T-cell (primary cell): ENCODE measurements at places on chromosomes 3 and 15. TPM values are rescaled to one million over a fixed set of nuclear protein-coding genes. Genes with fewer than 3 reads are reported as not detected.

DNA sequence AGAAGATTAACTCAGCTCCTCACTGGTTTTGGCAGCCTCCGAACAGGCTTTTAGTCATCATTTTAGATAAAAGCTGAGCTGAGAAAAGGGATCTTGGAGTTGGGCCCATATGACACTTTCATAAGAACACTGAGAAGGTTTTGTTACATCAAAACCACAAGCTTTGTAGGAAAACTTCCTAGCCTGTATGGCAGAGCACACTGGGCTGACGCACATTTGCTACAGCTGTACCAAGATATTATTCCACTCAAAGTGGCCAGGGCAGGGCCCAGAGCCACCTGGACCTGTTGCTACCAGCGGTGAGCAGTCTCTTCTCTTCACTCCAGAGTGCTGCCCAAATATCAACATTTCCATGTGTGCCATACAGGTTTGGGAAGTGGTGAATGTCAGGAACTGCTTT, 160.5 kb upstream of the CCDC54 start:
- H3K27me3 ChIP-seq: no peaks in the 10 kb centered on the region
- no peaks in the 10 kb centered on the region for H3K4me1 ChIP-seq
- no peaks in the 10 kb centered on the region for H3K36me3 ChIP-seq
- H3K27ac ChIP-seq: no peak overlapping the region
- no peak overlapping the region for H3K4me3 ChIP-seq
- DNase-seq: no peak

The RTF1 gene
- 45.9 TPM for total RNA-seq

The ARGFX gene
- total RNA-seq: not detected

DNA sequence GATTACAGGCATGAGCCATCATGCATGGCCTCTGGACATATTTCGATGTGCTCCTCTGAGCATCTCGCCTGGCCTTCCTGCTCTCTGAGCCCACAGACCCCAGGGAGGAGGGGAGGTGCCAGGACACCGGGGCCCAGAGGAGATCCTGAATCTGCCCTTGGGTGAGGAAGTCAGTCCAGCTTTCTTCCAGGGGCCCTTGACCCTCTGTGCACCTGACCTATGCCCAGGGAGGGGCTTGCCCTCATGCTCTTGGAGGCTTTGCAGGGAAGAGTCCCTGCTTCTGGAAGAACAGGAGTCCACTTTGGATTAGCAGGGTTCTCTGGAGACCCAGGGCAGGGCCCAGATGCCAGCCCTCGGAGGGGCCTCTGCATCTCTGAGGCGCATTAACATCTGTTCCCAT, 1.4 kb downstream of the ACSBG1 start:
- H3K4me3 ChIP-seq: no peak overlapping the region

The POMGNT2 gene
- total RNA-seq: 5.8 TPM

DNA sequence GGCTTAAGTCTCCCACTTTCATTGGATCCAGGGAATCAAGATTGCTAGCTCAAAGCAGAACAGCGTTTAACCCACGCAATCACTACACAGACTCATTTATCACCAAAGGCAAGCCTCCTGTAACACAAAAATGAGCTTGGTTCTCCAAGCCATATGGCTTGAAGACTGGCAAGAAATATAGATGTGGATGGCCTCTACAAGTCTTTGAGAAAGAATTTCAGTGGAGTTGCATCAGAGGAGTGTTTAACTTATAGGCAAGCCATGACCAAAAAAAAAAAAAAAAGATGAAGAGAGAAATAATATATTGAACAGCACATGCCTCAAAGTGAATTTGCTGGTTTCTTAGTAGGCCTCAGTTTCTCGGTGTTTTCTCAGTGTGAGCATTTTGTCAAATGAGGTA, 27.3 kb downstream of the PDZRN3 start:
- no peak overlapping the region for H3K4me3 ChIP-seq
- no peaks in the 10 kb centered on the region for H3K36me3 ChIP-seq
- no peaks in the 10 kb centered on the region for H3K4me1 ChIP-seq

The CKMT1A gene
- total RNA-seq: not detected

DNA sequence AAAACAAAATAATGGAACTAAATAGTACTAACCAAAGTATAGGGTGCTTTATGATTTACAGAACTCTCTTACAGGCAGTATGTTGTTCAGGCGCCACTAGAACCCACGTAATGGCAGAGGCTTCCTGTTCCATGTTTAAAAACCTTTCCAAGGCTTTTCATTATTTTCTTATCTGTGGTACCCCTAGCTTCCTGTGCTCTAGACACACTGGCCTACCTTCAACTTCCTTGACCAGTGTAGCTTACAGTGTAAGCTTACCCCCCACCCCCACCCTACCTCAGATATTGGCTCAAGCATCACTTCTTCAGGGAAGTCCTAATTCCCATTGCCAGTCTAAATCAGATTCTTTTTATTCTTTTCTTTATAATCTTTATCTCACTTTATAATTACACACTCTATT, 2.9 kb downstream of the NR2C2 start:
- H3K27ac ChIP-seq: no peak overlapping the region
- no peaks in the 10 kb centered on the region for H3K27me3 ChIP-seq
- no peak overlapping the region for H3K4me3 ChIP-seq

The CCRL2 gene
- total RNA-seq: 2.0 TPM

- no peak for DNase-seq
- no peak overlapping the region for H3K27ac ChIP-seq
- no peak overlapping the region for H3K4me3 ChIP-seq
- H3K4me1 ChIP-seq: no peaks in the 10 kb centered on the region
- H3K36me3 ChIP-seq: no peaks in the 10 kb centered on the region
- no peaks in the 10 kb centered on the region for H3K27me3 ChIP-seq
Measured at GRCh38 chr15:98873441-98874218, 134.0 kb downstream of the PGPEP1L start.

GRCh38 chr3:170909129-170909903, 879 bp upstream of the EIF5A2 start:
- peak overlapping the region; percentile 32 for H3K4me3 ChIP-seq
- H3K27me3 ChIP-seq: no peaks in the 10 kb centered on the region
- H3K4me1 ChIP-seq: peaks cover 13% of the 10 kb centered on the region
- no peak for DNase-seq
- H3K36me3 ChIP-seq: no peaks in the 10 kb centered on the region
- peak overlapping the region; percentile 58 for H3K27ac ChIP-seq

The DMXL2 gene
- total RNA-seq: 4.6 TPM

DNA sequence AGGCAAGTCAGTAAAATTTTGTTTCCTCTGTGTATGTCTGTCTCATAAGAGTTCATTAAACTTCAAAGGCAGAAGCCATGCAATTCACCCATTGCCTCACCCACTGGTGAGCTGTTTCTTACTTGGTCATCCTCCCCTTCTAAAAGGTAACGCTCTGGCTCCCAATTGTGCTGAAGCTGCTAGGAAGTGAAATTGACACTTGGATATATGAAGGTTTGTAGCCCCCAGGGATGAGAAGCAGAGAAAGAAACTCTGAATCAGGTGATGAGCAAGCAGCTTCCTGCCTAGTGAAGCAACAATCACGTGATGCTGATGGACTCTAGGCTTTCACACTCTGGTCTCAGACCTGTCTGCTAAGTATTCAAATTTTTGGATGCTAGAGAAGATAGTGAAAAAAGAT, 70.7 kb downstream of the CD200R1L start:
- no peak overlapping the region for H3K4me3 ChIP-seq
- no peaks in the 10 kb centered on the region for H3K36me3 ChIP-seq
- H3K27me3 ChIP-seq: no peaks in the 10 kb centered on the region
- no peak overlapping the region for H3K27ac ChIP-seq
- no peak for DNase-seq

DNA sequence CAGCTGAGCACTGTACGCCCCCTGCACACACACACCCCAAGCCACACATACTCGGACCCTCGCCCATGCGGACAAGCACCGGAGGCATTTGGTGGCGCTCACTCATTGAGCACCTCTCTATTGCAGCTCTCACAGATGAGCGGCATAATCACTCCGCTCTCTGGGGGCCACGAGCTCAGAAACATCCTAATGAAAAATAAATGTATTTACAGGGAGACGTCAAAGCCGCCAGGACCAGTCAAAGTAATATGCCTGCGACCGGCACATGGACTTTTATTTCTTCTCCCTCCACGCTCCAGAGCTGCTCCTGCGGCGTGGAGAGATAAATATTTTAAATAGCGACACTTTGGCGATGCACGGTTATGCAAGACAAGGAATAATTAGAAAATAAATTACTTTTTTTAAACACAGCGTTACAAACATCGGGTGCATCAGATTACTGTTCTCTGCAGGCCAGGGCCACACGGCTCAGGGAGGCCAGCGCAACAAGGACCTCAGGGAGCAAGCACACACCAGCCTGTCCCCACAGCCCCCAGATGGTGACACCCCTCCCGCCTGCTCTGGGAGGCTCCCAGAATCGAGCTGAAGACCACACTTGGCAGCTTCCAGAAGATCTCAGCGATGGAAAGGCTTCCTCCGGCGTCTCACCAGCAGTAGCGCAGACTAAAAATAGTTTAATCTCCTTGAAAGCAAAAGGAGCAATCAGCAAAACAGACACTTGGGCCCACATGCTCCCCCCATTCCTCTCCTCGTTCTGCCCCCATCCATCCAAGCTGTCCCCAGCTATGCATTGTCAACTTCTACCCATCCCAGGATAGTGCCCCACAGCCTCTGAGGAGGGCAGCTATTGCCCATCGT, 48.0 kb downstream of the CACNA2D2 start:
- H3K27ac ChIP-seq: no peak overlapping the region
- no peak overlapping the region for H3K4me3 ChIP-seq
- no peaks in the 10 kb centered on the region for H3K4me1 ChIP-seq

The ADGRG7 gene
- not detected for total RNA-seq

The CD96 gene
- total RNA-seq: 203 TPM

- no peaks in the 10 kb centered on the region for H3K36me3 ChIP-seq
- DNase-seq: no peak
- no peaks in the 10 kb centered on the region for H3K4me1 ChIP-seq
- H3K27me3 ChIP-seq: no peaks in the 10 kb centered on the region
- no peak overlapping the region for H3K4me3 ChIP-seq
Measured at GRCh38 chr3:43863966-43864933, 173.5 kb downstream of the ABHD5 start.

DNA sequence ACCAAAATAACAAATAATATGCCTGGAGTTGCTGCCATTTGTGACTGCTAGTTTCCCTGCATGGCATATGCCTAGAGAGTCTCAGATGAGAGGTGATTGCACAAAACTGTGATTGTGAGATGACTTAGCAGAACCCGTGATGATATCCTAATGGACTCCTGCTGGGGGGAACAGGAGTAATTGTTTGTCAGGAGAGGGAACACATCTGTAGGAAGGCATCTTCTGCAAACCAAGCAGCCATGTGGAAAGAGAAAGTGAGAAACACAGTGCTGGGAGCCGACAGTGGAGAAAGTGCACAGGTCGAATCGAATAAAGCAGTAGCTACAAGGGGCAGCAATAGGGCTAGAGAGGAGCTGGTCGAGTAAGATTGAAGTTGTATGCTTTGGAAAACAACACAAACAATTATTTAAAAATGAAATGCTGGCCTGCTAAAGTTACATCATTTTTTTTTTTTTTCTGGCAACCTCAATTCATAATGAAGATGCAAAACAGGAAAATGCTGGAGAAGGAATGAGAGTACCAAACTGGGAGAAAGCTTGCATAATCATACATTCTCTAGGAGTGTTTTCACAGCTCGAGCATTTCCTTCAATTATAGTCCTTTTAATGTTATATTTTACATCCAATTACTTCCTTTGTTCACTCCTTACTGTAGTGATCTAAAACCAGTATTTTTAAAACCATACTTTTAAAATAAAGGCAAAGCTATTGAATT, 494.2 kb upstream of the AGTR1 start:
- no peak overlapping the region for H3K27ac ChIP-seq
- H3K4me3 ChIP-seq: no peak overlapping the region
- H3K36me3 ChIP-seq: no peaks in the 10 kb centered on the region
- no peaks in the 10 kb centered on the region for H3K4me1 ChIP-seq
- DNase-seq: no peak

DNA sequence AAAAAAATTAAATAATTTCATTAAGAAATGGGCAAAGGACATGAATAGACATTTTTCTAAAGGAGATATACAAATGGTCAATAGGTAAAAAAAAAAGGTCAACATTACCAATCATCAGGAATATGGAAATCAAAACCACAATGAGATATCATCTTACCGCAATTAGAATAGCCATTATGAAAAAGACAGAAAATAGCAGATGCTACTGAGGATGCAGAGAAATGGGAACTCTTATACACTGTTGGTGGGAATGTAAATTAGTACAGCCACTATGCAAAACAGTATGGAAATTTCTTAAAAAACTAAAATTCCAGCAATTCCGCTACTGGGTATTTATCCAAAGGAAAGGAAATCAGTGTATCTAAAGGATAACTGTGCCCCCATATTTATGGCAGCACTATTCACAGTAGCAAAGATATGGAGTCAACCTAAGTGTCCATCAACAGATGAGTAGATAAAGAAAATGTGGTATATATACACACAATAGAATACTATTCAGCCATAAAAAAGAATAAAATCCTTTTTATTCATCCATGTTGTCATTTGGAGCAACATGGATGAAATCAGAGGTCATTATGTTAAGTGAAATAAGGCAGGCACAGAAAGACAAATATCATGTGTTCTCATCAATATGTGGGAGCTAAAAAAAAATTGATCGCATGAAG, 132.4 kb downstream of the RPL22L1 start:
- no peak for DNase-seq
- no peaks in the 10 kb centered on the region for H3K27me3 ChIP-seq
- no peak overlapping the region for H3K4me3 ChIP-seq
- H3K27ac ChIP-seq: no peak overlapping the region
- no peaks in the 10 kb centered on the region for H3K36me3 ChIP-seq

DNA sequence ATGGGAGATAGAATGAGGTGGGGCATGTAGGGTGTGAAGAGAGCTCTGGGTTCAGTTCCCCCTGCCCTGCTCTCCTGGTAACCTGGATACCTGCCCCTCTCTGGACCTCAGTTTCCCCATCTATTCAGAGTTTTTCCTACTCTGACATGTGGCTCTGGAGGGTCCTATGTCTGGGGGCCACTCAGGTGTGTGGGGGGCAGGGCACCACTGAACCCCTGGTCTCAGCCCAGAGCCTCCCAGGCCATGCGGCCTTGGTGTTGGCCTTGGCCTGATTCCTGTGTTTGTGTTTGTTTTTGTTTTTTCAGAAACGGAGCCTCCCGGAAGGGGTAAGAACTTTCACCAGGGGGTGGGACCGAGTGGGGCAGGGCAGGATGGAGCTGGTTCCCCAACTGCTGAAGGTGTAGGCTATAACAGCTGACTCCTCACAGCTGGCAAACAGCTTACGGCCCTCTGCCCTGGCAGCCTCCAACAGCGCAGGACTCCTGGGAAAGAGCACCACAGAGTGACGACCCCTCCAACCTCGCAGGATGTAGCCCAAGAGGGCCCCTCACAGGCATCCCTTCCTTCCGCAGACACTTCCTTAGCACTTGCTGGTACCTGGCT, 803 bp downstream of the ITIH3 start:
- no peak overlapping the region for H3K4me3 ChIP-seq
- DNase-seq: no peak
- H3K27me3 ChIP-seq: peaks cover 24% of the 10 kb centered on the region

- no peaks in the 10 kb centered on the region for H3K36me3 ChIP-seq
- no peak overlapping the region for H3K4me3 ChIP-seq
- peaks cover 20% of the 10 kb centered on the region for H3K4me1 ChIP-seq
- H3K27ac ChIP-seq: peak overlapping the region; percentile 72
Measured at GRCh38 chr3:177449360-177450006, 252.2 kb upstream of the TBL1XR1 start.

- no peak overlapping the region for H3K27ac ChIP-seq
- H3K36me3 ChIP-seq: peaks cover 5% of the 10 kb centered on the region
- H3K4me3 ChIP-seq: no peak overlapping the region
- H3K4me1 ChIP-seq: no peaks in the 10 kb centered on the region
Measured at GRCh38 chr15:66452420-66452819, 45.1 kb downstream of the SNAPC5 start.

GRCh38 chr3:99087277-99087676, 185.8 kb upstream of the DCBLD2 start:
- H3K36me3 ChIP-seq: no peaks in the 10 kb centered on the region
- no peaks in the 10 kb centered on the region for H3K4me1 ChIP-seq
- no peak overlapping the region for H3K27ac ChIP-seq
- DNase-seq: no peak
- H3K27me3 ChIP-seq: no peaks in the 10 kb centered on the region
